ENCODE measurements at places on chromosomes 1 and 21.

DNA sequence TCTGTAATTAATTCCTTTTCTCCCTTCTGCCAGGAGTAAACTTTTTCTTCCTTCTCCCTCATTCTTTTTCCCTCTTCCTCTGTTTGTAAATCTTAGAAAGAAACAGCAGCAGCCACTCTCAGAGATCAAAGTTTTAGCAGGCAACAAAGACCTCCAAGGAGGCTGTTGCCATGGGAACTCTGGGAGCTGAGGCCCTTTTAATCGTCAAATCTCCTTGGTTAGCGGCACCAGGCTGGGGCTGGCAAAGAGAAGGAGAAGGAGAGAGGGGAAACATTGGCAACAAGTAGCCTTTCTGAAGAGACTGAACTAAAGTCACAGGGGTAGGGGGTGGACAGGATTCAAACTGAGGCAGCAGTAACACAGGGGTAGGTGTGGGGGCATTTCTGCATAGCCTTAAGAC lies 25.2 kb downstream of the ILDR2 start:
- no peak for DNase-seq

DNA sequence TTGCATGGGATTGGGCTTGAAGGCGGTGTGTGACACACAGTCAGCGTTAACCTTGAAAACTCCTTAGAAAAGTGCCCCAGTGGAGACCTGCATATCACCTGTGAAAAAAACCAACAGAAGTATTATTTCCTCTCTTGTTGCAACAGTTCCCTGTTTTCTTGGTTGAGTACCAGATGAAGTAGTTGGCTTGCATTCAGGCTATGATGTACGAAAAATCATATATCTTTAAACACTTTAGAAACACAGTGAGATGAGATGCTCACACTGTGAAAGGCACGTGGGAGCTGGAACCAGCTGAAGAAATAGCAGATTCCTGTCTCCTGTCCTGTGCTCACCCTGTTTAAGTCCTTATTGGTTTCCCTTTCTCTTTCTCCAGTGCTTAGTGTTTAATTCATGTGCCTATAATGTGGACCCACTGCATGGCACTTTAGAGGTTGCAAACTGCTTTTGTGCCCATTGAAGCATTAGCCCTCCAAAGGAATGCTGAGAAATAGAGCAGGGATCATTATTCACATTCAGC lies 2.8 kb downstream of the CAMK1G start:
- no peak for DNase-seq

DNA sequence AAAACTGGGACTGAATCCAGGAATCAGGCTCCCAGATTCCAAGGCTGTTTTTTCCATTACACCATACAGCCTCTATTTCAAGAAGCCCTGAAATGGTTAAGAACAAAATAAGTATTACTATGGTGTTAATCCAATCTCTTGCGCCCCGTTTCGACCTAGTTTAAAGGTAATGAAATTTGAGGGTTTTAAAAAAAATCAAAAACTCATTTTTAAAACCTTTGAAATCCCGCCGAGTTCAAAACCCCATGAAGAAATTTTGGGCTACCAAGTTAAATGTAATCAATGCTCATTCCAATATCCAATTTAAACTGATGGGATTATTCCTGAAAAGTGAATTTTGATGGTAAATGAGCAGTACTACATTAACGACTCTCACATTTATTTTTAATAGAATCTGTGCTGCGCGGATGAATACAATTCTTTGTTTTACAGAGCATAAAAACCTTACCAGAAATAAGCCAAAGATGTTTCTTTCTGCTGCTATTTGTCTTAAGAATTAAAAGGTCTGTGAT lies 767 bp upstream of the EGLN1 start:
- DNase-seq: no peak

- DNase-seq: peak; percentile 69
Observed at GRCh38 chr1:156119503-156120209, 5.1 kb downstream of the LMNA start.

GRCh38 chr1:2529784-2530512 lies at the start of gene HES5:
TSS of gene HES5 (minus strand) at chr1:2530263. CDS start at chr1:2530164, 99 bp downstream.
- no peak for DNase-seq

- peak; percentile 54 for DNase-seq
Observed at GRCh38 chr21:33668180-33668579, 25.9 kb downstream of the ITSN1 start.

- peak; percentile 31 for DNase-seq
Observed at GRCh38 chr1:98049370-98050135, 128.7 kb upstream of the DPYD start.

- no peak for DNase-seq
Observed at GRCh38 chr1:81197591-81197990, 603.1 kb upstream of the ADGRL2 start.

- no peak for DNase-seq
Observed at GRCh38 chr1:8541961-8542521, 224.1 kb downstream of the SLC45A1 start.

- peak; percentile 96 for DNase-seq
Observed at GRCh38 chr21:34915364-34915841, 133.7 kb downstream of the RUNX1 start.

DNA sequence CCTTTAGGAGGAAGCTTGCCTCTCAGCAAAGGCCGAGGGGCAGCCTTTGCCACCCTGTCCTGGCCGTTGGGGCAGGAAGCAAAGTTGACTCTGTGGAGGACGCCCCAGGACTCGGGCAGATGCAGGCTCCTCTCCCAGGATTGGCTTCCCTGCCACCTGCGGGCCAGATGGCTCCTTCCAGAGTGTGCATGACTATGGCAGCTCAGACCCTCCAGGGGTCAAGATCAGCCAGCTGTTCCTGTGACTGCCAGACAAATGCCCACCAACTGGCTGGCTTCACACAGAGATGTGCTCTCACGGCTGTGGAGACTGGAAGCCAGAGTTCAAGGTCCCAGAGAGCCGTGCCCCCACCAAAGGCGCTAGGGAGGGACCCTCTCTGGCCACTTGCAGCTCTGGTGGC lies 87.0 kb upstream of the VAMP3 start:
- DNase-seq: no peak

- peak; percentile 11 for DNase-seq
Observed at GRCh38 chr1:37764414-37764825, 500 bp downstream of the EPHA10 start.

DNA sequence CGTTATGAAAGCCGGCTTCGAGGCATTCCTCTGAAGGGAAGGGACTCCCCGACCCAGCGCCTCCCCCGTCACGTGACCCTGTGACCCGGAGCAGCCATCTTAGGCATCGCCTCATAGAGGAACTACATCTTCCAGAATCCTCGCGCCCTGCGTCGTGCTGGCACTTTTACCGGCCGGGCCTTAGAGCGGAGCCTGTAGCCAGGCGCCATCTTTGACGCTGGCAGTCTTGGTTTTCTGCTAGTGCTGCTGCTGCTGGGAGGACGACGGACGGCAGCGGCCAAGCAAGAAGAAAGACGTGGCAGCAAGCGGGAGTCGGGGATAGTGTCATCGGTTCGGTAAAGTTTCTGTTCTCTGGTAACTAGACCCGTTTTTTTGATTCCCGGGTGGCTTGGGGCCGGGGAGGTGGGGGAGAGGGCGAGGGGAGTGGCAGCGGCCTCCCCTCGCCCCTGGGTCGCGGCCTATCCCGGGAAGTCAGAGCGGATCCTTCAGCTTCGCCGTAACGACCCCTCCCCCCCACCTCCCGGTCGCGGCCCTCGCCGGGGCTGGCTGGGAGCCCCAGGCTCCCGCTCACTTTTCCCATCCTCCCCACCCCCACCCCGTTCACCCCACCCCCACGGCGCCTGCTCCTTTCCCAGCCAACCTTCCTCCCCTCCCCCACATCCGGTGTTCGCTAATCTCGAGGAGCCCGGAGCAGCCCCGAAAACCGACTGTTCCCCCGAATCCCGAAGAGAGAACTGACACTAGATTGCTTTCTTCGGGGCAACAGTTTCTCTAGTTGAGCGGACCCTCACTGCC lies at the start of the genes ZBED6 and ZC3H11A:
TSS of gene ZBED6 (plus strand) at position 183 of the 795 bp plus-strand sequence. CDS start 1,900 bp downstream, outside the sequence.
TSS of gene ZC3H11A (plus strand) at position 183 of the 795 bp plus-strand sequence. CDS start 21,448 bp downstream, outside the sequence.
- DNase-seq: peak; percentile 99

GRCh38 chr21:38236232-38236631 lies 20.6 kb upstream of the KCNJ15 start:
- DNase-seq: peak; percentile 25

GRCh38 chr1:5850503-5850902 lies 141.7 kb downstream of the NPHP4 start:
- DNase-seq: no peak

GRCh38 chr1:115211071-115211745 lies 121.9 kb upstream of the TSPAN2 start:
- DNase-seq: peak; percentile 61

GRCh38 chr1:212699625-212700222 lies at the start of gene BATF3:
TSS of gene BATF3 (minus strand) at chr1:212699840. CDS start at chr1:212699762, 78 bp downstream.
- DNase-seq: peak; percentile 11

- no peak for DNase-seq
Observed at GRCh38 chr21:43195121-43196021, 26.6 kb downstream of the CRYAA start.

DNA sequence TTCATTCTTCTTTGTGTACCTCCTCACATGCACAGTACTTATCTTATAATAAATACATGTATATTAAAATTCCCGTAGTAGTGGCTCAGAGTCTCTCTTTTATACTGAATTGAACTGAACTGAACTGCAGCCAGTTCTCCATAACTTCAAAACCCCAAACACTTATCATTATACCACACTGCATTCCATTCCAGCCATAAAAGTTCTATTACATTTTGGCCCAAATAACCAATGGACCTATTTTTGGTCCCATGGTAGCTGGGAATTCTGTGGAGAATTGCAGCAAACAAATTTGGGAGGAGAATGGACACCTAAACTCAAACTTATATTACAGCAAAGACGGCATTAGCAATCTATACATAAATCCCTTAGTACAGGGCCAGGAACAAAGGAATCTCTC lies 86.6 kb upstream of the C1orf87 start:
- DNase-seq: peak; percentile 68

- DNase-seq: no peak
Observed at GRCh38 chr1:84912726-84913554, 19.9 kb upstream of the LPAR3 start.

GRCh38 chr1:31703431-31704270 lies at the start of gene COL16A1:
TSS of gene COL16A1 (minus strand) at chr1:31704017. CDS start at chr1:31702193, 1,824 bp downstream.
- peak; percentile 80 for DNase-seq

DNA sequence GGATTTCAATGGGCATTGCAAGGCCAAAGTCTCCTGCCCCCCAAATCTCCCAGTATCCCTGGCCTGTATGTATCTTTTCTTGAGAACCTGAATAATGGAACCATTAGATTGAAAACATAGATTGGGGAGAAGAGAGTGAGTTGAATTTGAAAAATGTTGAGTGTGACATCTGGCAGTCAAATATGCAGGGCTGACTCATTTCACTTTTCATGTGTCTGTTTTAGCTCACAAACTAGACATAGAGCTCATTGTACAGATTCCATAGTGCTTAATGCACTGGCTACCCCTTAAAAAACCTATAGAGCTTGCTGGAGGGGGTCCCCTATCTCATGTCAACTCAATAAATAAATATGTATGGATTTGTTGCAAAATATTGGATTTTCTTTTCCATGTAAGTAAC lies 30.8 kb downstream of the DDR2 start:
- no peak for DNase-seq

All from AG10803 (cell line).